ENCODE measurements at places on chromosomes 3 and 15. TPM values are rescaled to one million over a fixed set of nuclear protein-coding genes. Genes with fewer than 3 reads are reported as not detected.

Gene PP2D1
- total RNA-seq: not detected

Gene COL6A5
- total RNA-seq: not detected

Gene KNG1
- not detected for total RNA-seq

Gene CX3CR1
- total RNA-seq: 18.5 TPM

Data from sciatic nerve (tissue), 2 donors.